ENCODE measurements at places on chromosomes 6 and 20. TPM values are rescaled to one million over a fixed set of nuclear protein-coding genes. Genes with fewer than 3 reads are reported as not detected.

Gene FNDC1
- polyA plus RNA-seq, result not detected

- DNase-seq, result no peak
These were observed 21.2 kb upstream of the PYGB start for GRCh38 chr20:25226433-25227316.

DNA sequence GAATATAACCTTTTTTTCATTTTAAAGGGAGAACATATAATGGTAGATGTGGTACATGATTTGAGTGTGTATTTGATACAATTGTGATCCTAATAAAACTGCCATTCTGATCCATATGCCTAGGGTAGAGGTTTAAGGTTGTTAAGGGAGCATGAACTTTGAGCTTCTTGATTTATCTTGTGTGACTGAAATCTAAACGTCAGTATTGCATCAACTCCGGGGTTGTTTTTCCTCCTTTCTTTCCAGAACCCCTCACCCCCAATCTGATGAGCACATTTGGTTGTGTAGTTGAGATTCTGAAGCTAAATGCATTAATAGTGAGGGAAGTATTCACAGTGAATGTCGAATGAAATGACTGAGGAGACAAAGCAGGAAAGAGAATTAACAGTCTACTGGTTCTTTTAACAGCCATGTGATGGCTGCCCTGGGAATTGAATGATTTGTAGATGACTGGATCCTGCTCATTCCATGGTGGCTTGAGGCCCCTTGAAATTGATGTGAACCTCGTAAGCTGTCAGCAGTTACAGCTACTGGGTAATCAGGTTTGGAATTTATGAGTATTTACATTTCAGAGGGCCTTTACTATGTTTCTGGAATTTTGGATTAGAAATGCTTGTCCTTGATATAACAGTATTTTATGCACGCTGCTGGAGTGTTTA lies 44.8 kb downstream of the FARS2 start:
- no peak for DNase-seq

GRCh38 chr20:40922865-40923264 lies 105.8 kb upstream of the TOP1 start:
- no peak for DNase-seq

DNA sequence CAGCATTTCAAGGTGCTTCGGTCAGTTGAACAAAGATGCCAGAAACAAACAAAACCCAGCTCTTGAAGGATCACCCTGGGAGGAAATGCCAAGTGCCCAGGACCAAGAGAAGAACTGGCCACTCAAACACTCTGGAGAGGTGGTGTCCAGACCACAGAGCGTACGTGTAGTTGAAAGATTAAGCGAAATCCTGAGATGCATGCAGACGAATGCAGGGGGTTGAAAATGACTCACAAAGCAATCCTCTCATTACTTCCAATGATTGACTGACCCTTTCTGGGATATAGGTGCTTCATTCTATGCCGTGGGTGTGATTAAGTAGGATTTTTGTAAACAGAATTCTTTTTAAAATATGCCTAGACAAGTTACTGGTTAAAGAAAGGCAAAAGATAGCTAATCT lies 71.5 kb upstream of the ATXN1 start:
- no peak for DNase-seq
